NCI-H187 (cell line): ENCODE measurements at places on chromosomes 1 and 21.

DNA sequence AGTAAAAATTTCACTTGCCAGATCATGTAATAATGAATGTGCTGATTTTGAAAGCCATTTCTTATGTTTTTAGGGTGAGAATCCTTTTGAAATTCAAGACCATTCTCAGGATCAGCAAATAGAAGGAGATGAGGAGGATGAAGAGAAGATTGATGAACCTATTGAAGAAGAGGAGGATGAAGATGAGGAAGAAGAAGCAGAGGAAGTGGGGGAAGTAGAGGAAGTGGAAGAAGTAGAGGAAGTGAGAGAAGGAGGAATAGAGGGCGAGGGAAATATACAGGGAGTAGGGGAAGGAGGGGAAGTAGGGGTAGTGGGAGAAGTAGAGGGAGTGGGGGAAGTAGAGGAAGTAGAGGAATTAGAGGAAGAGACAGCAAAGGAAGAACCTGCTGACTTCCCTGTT is 32.4 kb downstream of the ZNF326 start:
- DNase-seq = no peak

DNA sequence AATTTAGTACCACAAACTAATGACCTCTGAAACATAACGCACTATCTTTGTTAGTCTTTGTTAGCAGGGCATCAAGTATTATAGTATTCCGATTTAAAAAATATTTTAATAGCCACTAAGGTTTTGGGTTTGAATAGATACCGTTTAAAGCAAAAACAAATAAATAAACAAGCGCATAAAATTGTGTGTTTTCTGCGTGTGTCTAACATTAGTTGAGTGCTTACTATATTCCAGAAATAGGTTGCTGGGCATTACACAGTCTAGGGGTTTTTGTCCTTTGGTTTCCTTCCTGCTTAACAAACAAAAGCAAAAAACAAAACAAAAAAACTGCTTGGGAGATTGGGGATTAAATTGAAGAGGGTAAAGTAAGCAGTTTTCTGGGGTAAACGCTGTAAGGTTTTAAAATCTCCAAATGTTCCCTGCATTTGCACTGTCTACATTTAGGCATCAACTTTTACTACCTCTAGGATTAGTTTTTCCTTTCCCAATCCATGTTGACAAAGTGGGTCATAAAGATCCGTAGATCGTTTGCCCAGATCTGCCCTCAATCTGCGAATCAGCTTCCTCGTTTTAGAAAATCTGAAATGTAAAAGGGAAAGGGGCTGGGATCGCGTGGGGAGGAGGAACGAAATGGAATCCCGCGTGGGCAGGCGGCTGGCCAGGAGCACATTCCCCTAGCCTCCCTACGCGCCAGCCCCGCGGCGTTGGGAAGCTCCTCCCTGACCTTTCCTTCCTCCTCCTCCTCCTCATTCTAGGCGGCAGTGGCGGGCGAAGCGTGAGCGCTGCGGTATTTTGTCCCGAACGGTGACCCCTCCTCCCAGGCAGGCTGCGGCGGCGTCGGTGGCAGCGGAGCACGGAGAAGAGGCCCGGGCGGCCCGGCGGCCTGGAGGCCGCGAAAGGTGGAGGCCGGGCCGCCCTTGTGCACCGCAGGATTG is at the start of gene KCTD3:
TSS of gene KCTD3 (plus strand) at position 749 of the 935 bp plus-strand sequence. CDS start 382 bp downstream, outside the sequence.
- DNase-seq = no peak

GRCh38 chr21:33047231-33047630 is 21.5 kb downstream of the OLIG2 start:
- DNase-seq = no peak

DNA sequence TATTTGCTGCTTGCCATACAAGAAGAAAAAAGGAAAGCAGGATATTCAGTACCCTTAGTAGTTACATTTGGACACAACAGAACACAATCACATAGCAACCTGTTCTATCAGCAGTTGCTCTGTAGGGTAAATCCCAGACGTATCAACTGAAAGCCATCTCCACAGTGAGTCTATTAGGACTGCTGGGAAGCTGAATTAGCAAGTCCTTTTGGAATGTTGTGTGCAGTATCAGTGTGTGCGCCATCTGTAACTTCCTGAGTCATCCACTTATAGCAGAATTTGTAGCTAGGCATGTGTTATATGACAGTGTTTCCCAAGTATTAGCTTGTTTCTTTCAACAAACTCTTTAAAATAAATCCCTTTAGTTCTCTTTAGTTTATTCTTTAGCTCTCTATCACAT is 21.3 kb downstream of the CCDC30 start:
- no peak for DNase-seq

GRCh38 chr21:44397431-44398031 is 44.1 kb downstream of the TRPM2 start:
- no peak for DNase-seq

DNA sequence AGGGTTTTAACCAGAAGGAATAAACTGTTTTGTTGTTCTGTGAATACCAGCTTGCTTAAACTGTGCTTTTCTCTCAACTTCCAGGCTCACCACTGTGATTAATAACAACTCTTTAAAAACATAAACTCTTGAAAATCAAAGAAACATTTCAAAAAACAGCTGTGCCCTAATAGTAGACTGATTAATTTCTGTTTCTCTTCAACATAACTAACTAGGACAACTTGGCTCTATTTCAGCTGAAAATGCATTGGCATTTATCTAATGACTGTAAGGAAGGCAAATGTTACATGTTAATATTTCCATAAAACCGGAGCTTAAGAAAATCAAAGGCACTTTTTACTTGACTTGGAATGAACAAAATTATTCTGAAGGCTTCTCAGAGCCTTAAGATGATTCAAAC is 656.1 kb upstream of the NEGR1 start:
- DNase-seq = no peak

- DNase-seq = no peak
Observed at GRCh38 chr1:54970901-54971300, 9.5 kb upstream of the TMEM61 start.

DNA sequence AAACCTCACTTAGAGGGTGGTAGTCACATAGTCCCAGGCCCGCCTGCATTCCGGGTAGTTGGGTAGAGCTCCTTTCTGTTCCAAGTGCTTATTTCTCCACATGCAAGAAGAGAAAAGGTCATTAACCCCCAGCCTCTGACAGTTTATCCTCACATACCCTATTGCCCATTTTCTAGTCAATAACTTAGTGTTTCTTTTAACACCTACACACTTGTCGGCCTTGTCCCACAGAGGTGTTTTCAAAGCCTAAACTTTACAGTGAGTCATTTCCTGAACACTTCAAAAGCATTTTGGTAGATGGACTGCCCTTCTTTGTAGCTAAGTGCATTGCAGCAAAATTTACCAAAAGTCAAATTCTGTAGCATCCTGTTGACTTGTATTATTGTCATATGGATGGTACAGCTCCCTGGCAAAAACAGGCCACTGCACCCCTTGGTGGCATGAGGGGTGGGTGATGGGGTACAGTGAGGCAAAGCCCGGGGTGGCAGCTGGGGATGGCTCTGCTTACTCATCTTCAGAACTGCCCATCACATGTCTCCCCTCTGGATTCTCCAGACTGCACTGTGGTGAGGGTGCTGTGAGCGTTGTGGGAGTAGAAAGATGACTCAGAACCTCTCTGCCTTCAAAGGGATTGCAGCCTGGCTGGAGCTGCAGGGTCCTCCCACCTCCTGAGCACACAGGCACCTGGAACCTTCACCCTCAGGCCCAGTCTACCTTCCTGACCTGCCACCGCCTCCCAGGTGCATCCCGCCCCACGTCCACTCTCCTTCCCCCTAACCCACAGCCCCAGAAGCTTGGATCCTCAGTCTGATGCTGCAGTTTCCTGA is 45.8 kb upstream of the DMRTB1 start:
- DNase-seq = no peak

DNA sequence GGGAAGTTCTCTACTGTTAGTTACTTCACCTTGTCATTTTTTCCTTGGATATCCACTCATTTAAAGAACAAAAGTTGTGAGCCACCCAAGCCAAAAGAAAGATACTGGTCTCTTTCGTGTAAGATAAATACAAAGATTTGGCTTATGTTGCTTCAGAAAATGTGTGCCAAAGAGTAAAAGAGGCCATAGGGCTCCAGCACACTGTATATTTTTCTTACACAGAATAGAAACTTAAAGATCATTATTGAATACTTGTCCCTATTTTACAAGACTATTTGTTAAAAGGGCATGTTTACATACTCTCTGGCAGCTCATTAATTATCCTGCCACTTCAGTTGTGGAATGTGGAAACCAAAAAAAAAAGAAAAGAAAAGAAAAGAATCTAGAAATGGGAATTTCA is 284.2 kb upstream of the LRRC7 start:
- DNase-seq = no peak

- no peak for DNase-seq
Observed at GRCh38 chr21:33433425-33434114, 30.4 kb downstream of the IFNGR2 start.

DNA sequence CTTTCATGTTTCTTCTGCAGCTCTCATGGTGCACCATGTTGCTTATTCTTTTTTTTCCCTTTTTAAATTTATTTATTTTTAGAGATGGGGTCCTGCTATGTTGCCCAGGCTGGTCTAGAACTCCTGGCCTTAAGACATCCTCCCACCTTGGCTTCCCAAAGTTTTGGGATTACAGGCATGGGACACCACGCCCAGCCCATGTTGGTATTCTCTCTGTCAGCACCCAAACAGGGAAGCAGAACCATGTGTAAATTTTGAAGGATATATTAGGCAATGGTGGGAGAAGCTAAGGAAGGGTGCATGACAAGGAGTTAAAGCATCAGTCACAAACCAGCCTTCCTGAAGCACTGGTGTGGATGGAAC is 39.6 kb upstream of the ENAH start:
- DNase-seq = no peak

GRCh38 chr1:157117527-157118057 is 18.0 kb upstream of the ETV3L start:
- peak; percentile 40 for DNase-seq
